Natural killer cell treated with Interleukin-12 subunit alpha and Interleukin-12 subunit beta and Interleukin-15 and Interleukin-18, amount 100 ng/mL, for 72 hours (primary cell): ENCODE measurements at places on chromosomes 3 and 15. TPM values are rescaled to one million over a fixed set of nuclear protein-coding genes. Genes with fewer than 3 reads are reported as not detected.

DNA sequence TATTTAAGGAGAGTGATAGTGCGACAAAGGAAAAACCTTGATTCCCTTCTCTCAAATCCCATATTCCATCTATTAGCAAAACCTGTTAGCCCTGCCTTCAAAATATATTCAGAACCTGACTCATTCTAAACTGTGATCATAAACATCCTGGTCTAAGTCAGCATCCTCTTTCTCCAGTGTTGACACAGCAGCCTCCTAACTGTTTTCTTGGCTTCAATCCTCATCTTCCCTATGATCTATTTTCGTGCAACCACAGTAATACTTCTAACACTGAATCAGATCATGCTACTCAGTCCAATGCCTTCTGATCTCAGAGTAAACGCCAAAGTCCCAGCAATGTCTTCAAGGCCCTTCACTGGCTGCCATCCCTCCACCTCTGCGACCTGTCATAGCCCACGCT is 785.1 kb downstream of the EDEM1 start:
- no peaks in the 10 kb centered on the region for H3K4me1 ChIP-seq
- no peaks in the 10 kb centered on the region for H3K27me3 ChIP-seq
- no peaks in the 10 kb centered on the region for H3K36me3 ChIP-seq
- DNase-seq = no peak
- H3K27ac ChIP-seq = no peak overlapping the region
- no peak overlapping the region for H3K4me3 ChIP-seq

DNA sequence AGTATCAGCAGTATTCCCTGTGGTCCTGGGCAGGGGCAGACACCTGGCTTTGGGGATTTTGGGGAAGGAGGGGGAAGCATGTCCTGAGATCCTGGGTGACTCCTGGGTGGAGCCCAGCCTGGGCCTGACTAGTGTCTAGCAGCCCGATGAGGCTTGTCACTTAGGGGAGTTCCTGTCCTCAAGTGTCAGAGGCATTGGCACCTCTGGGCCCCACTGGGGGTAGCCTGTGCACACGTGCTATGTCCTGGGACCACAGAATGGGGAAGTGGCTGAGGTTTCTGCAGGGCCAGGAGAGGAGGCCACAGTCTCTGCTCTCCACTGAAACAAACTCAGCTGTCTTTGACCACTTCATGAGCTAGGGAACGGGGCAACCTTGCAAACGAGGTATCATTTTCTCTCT is 31.5 kb upstream of the ADCY5 start:
- H3K27me3 ChIP-seq = peaks cover 11% of the 10 kb centered on the region
- H3K4me3 ChIP-seq = no peak overlapping the region
- no peaks in the 10 kb centered on the region for H3K4me1 ChIP-seq
- no peaks in the 10 kb centered on the region for H3K36me3 ChIP-seq
- DNase-seq = no peak
- H3K27ac ChIP-seq = no peak overlapping the region

DNA sequence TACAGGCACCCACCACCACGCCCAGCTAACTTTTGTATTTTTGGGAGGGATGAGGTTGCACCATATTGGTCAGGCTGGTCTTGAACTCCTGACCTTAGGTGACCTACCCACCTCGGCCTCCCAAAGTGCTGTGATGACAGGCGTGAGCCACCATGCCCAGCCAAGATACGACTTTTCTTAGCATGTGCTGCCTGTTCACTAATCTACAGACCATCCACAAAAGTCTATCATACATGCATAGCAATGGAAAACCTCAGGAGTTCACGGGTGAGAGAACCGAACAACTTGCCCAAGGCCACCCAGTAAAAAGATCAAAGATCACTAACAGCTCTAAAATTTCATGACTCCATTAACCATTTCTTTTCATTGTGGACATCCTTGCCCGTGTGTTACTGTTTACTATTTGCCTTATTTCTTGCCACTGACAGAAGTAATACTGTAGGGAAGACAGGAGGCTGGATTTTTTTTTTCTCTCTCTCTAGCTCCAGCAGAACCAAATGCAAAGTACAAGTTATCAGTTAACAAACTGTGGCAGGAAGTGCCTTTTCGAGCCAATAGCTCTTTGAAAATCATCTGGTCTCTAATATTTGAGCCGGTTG is 92.3 kb downstream of the FOXP1 start:
- DNase-seq = no peak
- H3K4me1 ChIP-seq = peaks cover 48% of the 10 kb centered on the region
- no peaks in the 10 kb centered on the region for H3K27me3 ChIP-seq

DNA sequence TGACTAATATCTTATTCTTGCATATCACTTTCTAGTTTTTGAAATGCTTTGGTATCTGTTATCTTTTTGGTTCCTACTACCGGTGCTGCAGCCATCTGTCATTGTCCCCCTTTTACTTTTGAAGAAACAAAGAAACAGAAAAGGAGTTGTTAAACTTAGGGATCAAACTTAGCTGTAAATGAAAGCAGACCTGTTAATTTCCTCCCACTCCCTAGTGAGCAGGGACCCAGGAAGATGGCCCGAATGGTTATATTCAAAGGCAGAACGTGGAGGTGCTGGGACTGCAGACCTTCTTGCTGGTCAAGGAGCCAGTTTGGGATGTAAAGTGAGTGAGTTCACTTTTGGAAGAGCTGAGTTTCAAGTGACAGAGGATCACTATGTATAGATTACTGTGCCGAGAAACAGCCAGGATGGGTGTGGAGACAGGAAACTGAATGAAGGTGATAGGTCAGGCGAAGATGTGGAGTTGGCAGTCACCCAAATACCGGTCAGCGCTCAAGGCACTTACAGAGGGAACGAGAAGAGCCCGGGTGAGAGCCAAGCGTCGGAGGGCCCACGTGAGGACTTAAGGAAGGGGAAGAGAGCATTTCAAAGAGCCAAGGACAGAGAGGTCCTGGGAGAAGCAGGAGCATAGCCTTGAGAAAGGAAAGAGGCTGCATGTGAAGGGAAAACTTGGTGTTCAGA is 20.1 kb downstream of the KBTBD8 start:
- DNase-seq = no peak
- H3K27ac ChIP-seq = no peak overlapping the region
- H3K4me3 ChIP-seq = no peak overlapping the region
- H3K36me3 ChIP-seq = no peaks in the 10 kb centered on the region

DNA sequence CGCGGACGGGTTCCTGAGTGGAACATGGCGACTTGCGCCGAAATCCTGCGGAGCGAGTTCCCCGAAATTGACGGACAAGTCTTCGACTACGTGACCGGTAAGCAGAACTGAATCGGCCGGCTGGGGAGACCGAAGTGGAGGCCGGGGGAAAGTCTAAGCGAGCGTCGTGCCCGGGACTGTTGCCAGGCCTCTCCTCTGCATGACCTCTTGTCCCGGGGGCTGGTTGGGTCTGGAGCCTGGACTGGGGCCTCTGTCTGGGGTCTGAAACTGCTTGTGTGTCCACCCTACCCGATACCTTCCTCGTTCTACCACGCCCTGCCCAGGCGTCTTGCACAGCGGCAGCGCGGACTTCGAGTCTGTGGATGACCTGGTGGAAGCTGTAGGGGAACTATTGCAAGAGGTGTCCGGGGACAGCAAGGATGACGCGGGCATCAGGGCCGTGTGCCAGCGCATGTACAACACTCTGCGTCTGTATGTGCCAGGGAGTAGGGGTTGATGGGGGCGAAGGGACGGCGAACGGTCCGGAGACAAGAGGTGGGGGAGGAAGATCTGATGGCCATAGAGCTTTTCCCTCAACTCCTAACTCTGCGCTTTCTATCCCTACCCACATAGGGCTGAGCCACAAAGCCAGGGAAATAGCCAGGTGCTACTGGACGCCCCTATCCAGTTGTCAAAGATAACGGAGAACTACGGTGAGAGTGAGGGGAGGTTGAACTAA is at the start of gene ABCF3:
Gene ABCF3, plus strand, starts transcription at position 16 of the 718 bp plus-strand sequence. Its CDS starts 9 bp downstream, at position 25.
- H3K4me1 ChIP-seq = peaks cover 41% of the 10 kb centered on the region
- peak within 1 kb of the TSS; percentile 98 for H3K4me3 ChIP-seq
- H3K36me3 ChIP-seq = peaks cover 25% of the 10 kb centered on the region
- DNase-seq = no peak
- no peaks in the 10 kb centered on the region for H3K27me3 ChIP-seq

- H3K27me3 ChIP-seq = no peaks in the 10 kb centered on the region
- H3K4me3 ChIP-seq = no peak overlapping the region
- no peak for DNase-seq
- H3K36me3 ChIP-seq = peaks cover 8% of the 10 kb centered on the region
These were observed 11.8 kb upstream of the FBXO22 start for GRCh38 chr15:75891895-75892294.

DNA sequence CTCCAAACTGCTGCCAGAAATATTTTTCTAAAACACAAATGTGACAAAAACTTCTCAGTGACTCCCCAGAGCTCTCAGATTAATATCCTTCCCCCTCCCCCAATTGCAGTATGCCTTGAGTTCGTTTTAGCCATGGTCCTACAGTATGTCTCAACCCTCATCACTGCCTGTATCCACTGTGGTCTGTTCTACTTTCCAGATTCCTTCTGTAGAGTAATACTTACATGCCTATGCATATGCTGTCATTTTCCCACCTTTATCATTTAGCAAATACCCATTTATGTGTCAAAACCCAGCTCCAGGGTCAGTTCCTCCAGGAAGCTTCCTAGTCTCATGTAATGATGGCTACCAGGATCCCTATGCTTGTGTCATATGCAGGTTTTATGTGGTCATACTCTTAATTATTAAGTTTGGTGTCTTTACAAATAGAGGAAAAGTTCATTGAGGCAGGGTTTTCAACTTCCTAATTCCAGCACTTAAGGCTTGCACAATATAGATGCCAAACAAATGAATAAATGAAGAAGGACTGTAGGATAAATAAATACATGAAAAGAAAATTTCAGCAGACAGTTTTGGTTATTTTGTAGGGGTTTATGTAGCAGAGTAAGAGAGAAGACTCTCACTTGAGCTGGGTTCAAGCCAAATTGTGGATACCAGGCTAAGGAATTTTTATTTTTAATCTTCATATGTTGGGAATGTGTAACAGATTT is 170.8 kb downstream of the ALCAM start:
- no peaks in the 10 kb centered on the region for H3K4me1 ChIP-seq
- no peak overlapping the region for H3K4me3 ChIP-seq
- H3K36me3 ChIP-seq = no peaks in the 10 kb centered on the region
- DNase-seq = no peak
- no peaks in the 10 kb centered on the region for H3K27me3 ChIP-seq
- H3K27ac ChIP-seq = no peak overlapping the region

Gene FOXB1
- total RNA-seq = 0.10 TPM

Gene ATP8B4
- total RNA-seq = 273 TPM

DNA sequence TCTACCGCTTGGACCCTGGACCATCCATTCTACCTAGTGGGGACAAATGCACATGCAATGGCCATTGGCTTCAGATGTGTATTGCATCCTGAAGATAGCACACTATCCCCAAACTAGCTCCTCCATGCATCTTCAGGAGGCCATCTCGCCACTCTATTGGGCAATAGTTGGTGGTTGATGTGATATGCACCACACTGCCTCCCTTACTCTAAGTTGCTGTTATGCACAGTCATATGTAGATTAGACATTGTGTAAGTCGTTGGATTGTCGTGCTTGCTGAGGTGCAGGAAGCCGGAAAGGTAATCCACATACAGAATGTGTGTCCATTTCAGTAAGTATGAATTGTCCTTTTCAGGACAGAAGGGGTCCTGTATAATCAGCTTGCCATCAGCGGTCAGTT is 26.7 kb upstream of the PLA2G4D start:
- H3K4me3 ChIP-seq = no peak overlapping the region
- H3K36me3 ChIP-seq = no peaks in the 10 kb centered on the region
- peaks cover 14% of the 10 kb centered on the region for H3K27me3 ChIP-seq
- H3K27ac ChIP-seq = no peak overlapping the region
- peaks cover 2% of the 10 kb centered on the region for H3K4me1 ChIP-seq
- DNase-seq = no peak
